ENCODE measurements at places on chromosomes 11 and 22. TPM values are rescaled to one million over a fixed set of nuclear protein-coding genes. Genes with fewer than 3 reads are reported as not detected.

The LMNTD2 gene
- 3.8 TPM for total RNA-seq

The OR2AG1 gene
- not detected for total RNA-seq

The ACP2 gene
- 35.3 TPM for total RNA-seq

The LRRC4C gene
- total RNA-seq = 1.2 TPM

The TRIM48 gene
- not detected for total RNA-seq

The POLDIP3 gene
- 49.2 TPM for total RNA-seq

The ZC3H12C gene
- 10.2 TPM for total RNA-seq

The CARD18 gene
- not detected for total RNA-seq

The MTFP1 gene
- total RNA-seq = 12.7 TPM

The PVALB gene
- not detected for total RNA-seq

The NDUFV1 gene
- 119 TPM for total RNA-seq

The KCNC1 gene
- total RNA-seq = 0.07 TPM

All from chondrocyte (in vitro differentiated cells).